ENCODE measurements at places on chromosomes 16 and 17.

DNA sequence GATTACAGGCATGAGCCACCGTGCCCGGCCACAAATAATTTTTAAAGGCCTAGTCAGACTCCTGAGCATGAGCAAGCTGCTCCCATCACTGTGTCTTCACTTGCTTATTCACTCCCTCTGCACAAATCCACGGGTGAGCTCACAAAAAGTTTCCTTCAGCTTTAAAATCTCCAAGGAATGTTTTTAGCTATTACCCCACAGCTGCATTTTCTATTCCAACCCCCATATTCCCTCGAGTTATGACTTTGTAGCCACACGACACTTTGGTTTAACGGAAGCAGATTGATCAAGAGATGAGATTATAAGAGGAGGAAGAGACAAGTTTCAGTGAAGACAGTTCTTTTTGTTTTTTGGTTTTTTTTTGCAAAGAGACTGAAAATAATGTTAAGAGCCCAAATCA, 49.1 kb upstream of the SLC25A19 start:
- ATAC-seq = no peak

- no peak for ATAC-seq
These were observed 10.7 kb upstream of the PIPOX start for GRCh38 chr17:29032013-29032856.

DNA sequence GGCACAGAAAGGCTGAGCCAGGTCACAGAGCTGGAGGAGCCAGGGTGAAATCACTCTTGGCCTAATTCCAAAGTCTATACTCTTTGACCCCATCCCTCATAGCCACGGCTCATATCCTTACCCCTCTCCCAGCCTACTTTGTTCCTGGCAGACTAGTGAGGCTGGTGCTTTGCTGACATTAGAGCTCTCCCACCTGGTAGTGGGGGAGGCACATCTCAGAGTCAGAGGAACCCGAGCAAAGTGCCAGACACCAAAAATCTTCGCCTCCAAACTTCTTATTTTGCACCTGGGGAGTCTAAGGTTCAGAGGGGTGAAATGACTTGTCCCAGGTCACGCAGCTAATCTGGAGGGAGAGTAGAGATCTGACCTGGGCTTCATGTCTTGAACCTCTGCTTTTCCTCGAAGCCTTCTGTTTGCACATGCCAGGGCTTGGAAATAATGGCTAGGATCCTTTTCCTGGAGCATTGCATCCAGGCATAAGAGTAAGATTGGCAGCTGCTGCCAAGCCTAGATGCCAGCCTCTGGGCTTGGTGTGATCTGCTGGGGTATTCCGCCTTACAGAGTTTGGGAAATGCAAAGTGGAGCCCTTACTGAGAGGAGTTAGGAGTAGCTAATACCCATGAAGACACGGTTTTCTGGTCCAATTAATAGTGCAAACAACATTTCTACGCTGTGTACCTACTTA, 126.9 kb downstream of the SPACA3 start:
- no peak for ATAC-seq

- no peak for ATAC-seq
These were observed 26.0 kb upstream of the MON1B start for GRCh38 chr16:77165006-77165405.

GRCh38 chr16:3485821-3486505, 9.3 kb downstream of the C16orf90 start:
- peak; percentile 11 for ATAC-seq

DNA sequence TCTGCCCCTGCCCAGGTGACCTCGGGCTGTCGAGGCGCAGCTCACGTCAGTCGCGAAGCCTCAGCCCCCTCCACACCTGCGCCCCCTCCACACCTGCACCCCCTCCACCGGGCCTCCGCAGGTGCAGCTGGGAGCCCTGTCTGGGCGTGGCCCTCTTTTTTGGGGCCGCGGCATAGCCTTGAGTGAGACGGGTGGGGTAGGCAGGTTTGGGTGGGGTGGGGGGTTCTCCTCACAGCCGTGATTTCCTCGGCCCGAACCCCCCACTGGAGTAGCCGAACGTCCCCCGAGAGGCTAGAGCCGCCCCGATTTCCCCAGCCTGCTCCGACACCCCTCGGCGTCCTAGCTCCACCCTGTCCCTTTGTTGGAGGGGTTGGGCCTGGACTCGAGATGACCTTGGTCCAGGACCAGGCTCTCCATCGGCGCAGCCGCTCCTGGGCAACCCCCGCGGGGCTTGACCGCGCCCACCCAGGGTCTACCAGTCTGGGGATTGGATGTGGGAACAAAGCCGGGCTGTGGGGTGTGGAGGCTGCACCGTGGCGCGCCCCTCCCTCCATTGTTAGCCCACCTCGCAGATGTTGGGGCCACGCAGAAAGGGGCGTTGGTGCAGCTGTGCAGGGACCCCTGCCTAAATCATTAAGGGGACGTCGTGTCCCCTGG, 626 bp downstream of the TUBB3 start:
- no peak for ATAC-seq

- ATAC-seq = no peak
These were observed 53.4 kb downstream of the ARSG start for GRCh38 chr17:68344701-68345136.

DNA sequence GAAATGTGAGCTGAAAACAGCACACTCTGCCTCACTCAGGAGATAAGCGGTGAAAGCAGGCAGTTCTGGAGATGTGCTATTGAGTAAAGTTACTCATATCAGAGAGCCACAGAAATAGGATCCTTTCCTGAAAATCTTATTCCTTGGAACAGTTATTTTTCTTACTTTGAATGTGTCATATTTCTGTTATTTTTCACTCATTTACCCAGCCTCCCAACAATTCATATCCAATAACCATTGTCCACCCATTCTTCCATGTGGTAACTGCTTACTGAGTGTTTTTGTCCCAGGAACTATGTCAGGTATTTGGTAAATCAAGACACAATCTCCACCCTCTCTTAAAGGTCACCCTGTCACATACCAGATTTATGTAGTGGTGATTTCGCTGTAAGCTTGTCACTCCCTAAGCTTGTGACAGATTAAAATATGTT, 144.9 kb downstream of the PARN start:
- ATAC-seq = no peak

- ATAC-seq = no peak
These were observed 27.6 kb downstream of the CMTM4 start for GRCh38 chr16:66668777-66669444.

- no peak for ATAC-seq
These were observed 55.7 kb upstream of the TAC4 start for GRCh38 chr17:49903523-49903922.

DNA sequence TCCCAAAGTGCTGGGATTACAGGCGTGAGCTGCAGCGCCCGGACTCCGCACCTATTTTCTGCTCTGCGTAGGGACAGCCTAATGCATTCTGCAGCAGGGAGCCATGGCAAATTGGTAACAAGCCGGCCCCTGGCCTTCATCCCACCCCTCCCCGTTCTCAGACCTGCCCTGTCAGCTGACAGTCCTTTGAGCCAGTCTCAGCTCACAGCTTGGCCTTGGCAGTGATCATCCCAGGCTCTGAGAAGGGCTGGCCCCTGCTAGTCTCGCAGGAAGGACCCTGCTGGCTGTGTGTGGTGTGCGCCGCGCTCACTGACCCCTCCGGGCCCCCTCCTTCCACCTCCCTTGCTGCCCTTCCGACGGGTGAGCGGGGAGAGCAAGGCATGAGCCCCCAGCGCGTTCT, 10.3 kb upstream of the NPTX1 start:
- ATAC-seq = no peak

DNA sequence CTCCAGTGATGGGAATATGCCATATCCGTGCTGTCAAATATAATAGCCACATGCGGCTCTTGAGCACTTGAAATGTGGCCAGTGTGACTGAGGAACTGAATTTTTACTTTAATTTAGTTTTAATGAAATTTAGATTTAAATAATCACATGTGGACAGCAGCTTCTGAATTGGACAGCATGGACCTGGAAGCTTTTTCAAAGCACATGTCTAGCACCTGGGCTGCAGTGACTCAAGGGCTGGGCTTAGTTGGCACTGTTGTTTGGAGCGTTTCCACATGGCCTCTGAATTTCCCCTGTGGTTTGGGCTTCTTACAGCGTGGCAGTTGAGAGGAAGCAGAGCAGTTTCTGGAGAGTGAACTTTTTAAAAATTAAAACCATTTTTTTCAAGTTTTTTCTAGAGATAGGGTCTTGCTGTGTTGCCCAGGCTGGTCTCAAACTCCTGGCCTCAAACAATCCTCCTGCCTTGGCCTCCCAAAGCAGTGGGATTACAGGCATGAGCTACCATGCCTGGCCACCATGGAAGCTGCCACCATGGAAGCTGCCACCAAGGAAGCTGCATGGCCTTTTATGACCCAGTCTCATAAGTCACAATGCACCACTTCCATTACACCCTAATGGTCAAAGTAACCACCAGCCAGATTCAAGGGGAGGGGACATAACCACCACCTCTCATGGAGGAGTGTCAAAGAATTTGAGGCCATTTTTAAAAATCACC, 6.7 kb upstream of the TOB1 start:
- ATAC-seq = no peak

GRCh38 chr16:81738783-81739496, 40.2 kb upstream of the PLCG2 start:
- ATAC-seq = no peak

- ATAC-seq = no peak
These were observed 22.5 kb upstream of the C16orf78 start for GRCh38 chr16:49351096-49351487.

- no peak for ATAC-seq
These were observed 891 bp downstream of the CORO1A start for GRCh38 chr16:30184096-30184890.

DNA sequence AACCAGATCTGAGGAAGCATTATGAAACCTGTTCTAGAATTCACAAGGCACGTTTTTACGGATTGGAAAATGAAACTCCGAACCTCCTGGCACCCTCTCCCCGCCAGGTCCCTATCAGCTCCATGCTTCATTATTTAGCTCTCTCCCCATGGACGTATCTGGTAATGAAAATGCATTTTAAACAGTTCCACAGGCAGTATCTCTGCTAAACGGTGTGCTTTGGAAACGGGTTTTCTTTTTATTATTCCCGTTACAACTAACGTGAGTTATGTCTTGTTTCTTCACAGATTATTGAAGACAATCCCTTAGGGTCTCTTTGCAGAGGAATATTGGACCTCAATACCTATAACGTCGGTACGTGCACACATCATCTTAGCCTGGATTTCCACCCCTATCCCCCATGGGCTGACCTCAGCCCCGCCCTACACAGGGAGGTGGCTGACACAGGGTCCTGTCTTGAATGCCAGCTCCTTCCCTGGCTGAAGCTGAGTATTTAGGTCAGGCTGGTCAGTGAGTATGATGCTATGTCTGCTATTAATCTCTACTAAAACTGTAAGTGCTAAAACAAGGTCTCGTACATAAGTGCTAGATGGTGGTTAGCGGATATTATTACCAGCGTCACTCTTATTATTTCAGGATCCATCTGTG, 82.9 kb downstream of the SDR42E1 start:
- peak; percentile 53 for ATAC-seq

- ATAC-seq = no peak
These were observed 89.1 kb upstream of the SHISA6 start for GRCh38 chr17:11151818-11152425.

DNA sequence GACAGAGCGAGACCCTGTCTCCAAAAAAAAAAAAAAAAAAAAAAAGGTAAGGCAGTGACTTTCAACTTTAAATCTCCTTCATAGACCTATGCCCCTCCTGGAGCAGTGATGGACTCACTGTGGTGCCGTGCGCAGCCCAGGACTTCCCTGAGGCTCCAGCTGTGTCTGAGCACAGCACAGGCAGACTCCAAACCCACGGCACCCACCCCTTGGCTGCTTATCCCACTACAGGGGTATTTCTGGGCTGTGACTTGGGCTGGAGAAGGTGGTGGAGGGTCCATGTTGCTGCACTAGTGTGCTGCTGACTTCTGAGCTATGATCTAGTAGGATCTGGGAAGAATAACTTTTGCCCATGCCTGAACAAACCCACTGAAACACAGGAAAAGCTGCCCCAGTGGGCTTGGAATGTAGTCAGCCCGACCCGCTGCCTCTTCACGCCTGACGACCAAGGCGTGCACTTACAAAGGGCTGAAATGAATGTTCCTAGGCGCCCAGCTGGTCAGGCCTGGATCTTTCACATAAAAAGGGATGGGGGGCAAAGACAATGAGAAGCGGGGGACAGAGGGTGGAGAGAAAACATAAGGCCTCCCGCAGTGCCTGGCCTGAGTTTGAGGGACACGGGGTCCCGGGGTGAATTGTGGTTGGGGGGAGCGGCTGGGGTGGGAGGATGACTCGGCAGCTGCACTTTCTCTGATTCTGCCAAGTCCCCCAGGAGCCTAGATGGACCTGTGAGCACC, 83.0 kb downstream of the IRF8 start:
- no peak for ATAC-seq

DNA sequence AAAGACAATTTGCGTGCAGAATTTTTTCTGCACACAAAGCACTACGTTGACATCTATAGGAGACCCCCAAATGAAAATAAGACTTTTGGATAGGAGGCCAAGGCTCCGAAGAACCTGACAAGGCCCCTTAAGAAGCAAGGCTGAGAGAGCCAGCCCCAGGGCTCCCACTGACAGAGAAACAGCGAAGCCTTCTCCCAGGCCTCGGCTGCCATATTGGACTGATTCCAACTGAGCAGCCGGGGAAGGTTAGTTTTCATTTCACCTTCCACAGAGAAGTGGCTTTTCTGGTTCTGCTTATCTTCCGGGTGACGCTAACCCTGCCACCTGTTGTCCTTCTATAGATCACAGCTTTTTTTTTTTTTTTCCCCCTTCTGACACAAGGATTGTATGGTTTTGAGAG, 356.7 kb downstream of the SOX9 start:
- ATAC-seq = no peak

GRCh38 chr16:77939968-77940367, 82.4 kb upstream of the CLEC3A start:
- ATAC-seq = no peak

GRCh38 chr17:79463421-79464317, 147.2 kb downstream of the RBFOX3 start:
- ATAC-seq = no peak

DNA sequence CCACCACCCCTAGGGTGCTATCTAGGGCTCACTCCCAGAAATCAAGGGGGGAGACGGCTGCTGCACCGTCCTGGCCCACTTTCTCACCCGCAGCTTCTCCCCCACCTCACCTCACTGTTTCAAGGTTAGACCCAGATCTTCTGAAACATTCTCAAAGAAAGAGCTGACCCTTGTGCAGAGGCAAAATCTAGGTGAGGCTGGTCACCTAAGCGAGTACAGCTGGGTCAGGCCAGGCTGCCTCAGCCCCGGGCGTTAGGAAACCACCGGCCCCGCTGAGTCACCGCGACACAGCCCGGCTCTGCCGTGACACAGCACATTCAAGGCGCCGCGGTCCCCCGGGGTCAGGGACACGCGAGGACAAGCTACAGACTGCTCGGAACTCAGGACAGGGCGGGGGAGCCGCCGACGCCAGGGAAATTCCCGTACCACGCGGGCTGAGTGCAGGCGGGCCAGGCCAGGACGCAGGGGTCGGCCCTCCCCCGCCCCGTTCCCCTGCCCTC, 27.1 kb downstream of the GNPTG start:
- peak; percentile 84 for ATAC-seq

DNA sequence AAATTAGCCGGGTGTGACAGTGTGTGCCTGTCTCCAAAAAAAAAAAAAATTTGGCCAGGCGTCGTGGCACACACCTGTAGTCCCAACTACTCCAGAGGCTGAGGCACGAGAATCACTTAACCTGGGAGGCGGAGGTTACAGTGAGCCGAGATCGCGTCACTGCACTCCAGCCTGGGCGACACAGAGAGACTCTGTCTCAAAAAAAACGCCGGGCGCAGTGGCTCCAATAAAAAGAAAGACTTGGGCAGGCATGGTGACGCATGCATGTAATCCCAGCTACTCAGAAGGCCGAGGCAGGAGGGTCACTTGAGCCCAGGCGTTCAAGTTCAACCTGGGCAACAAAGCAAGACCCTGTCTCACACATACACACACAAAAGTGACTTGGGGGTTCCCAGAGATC, 3.6 kb downstream of the LSM12 start:
- no peak for ATAC-seq

GRCh38 chr16:88585927-88586581, 15.9 kb downstream of the ZC3H18 start:
- peak; percentile 89 for ATAC-seq
